OCI-LY7 (cell line): ENCODE measurements at places on chromosomes 11 and 22.

DNA sequence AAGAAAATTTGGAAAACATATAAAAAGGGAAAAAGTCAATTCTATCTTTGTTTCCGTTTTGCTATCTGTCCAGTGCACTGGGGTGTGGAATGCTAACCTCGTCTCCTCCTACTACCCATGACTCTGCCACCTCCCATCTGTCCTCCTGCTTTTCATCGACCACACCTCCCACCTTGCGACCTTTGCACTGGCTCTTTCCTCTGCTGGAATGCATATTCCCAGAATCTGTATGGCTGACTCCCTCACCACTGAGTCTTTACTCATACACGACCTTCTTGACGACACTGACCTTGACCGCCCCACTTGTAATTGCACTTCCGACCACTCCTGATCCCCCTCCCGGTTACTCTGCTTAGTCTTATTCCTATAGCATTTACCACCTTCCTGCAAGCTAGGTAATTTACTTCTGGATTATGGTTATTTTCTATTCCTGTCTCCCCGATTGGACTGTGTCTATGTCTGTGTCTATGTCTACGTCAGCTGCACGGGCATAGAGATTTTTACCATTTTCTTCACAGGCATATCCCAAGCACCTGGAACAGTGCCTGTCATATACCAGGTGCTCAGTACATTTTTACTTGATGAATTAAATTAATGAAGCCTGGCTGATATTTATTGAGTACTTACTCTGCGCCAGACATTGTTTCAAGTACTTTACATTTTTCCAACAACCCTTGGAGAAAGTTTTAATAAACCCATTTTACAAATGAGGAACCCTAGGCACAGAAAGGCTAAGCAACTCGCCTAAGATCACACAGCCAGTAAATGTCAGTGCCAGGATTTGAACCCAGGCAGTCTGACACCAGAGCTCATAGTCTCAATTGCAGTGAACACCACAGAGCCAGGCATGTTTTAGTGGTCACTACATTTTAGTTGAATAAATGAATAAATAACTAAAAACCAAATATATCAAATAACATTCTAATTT is 89.3 kb upstream of the SLC22A12 start:
- no peak for DNase-seq

DNA sequence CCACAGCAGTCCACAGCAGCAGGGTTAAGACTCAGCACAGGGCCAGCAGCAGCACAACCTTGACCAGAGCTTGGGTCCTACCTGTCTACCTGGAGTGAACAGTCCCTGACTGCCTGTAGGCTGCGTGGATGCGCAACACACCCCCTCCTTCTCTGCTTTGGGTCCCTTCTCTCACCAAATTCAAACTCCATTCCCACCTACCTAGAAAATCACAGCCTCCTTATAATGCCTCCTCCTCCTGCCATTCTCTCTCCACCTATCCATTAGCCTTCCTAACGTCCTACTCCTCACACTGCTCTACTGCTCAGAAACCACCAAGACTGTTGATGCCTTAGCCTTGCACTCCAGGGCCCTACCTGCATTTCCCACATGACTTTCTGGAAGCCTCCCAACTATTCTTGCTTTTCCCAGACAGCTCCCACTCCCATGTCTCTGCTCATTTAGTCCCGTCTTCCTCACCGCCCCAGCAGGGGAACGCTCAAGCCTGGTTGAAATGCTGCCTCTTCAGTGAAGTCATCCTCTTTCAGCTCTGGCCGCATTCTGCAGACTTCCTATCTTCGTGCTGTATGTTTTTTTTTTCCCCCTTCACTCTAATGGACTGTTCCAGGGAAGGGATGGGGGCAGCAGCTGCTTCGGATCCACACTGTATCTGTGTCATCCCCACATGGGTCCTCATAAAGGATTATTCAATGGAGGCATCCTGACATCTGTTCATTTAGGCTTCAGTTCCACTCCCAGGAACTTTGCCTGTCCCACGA is 3.3 kb downstream of the IL18BP start:
- no peak for DNase-seq

GRCh38 chr11:16763746-16764145 is 25.3 kb downstream of the C11orf58 start:
- no peak for DNase-seq

- no peak for DNase-seq
These were observed 21.9 kb downstream of the SUN2 start for GRCh38 chr22:38733724-38734381.

DNA sequence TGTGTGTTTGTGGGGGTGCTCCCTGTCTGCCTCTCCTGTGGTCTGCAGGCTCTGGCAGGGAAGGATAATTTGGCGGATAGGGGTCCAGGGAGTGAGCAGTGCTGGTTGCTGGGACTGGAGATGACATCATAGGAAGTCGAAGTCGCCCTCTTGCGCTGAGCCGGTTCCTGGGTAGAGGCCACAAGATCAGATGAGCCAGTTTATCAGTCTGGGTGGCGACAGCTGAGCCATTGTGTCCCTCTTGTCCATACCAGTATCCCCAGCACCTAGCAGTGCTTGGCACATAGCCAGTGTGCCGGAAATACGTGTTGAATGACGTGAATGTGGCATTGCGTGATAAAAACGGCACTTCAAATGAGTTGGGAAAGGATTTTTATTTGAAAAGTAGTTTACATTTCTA is 9.8 kb downstream of the APOL5 start:
- no peak for DNase-seq

GRCh38 chr11:38927993-38928392 is 2330.0 kb upstream of the RAG2 start:
- DNase-seq = no peak

- peak; percentile 61 for DNase-seq
These were observed 113.1 kb upstream of the HSD17B12 start for GRCh38 chr11:43567396-43567975.

GRCh38 chr11:55554169-55554568 is at the start of gene OR4C15:
OR4C15 (plus strand) TSS chr11:55554469; CDS start chr11:55554469, 0 bp downstream.
- DNase-seq = no peak

DNA sequence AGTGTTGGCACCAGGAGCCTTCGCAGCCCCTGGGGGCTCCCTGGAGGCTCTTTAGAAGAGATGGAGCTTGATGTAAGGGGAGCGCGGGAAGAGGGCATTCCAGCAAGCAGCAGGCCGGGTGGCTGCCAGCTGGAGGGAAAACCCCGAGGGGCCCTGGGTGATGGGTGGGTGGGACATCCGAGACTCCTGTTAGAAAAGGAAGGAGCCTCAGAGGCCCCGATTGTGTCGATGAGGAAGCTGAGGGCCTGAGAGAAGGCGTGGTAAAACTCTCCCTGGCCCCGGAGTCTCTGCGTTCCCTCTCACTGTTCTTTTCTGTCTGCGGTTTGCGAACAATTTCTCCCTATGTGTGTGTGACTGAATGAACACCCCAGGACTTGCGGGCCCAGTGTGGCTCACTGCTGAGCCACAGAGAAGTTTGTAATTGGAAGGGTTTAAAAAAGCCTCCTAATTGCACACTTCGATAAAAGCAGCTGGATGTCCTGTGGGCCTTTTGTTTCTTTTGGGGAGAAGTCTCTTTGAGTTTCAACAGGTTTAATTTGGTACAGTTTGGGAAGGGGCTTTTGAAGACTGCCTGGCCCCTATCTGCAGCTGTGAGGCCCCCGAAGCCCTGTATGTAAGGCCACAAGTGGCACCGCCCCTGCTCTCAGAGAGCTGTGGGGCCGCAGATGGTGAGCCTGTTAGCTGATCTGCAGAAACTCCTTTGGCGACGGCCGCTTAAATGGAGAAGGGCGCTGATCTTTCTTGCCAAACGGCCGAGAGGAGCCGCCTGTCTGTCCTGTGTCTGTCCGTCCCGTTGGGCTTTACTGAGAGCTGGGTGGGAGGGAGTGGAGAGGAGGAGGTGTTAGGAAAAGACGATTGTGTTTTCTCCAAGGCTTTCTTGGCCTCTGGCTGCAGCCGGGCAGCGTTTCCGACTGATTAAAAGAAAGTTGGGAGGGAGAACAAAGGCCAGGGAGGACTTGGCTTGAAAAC is 2.0 kb downstream of the FBLN1 start:
- DNase-seq = no peak

DNA sequence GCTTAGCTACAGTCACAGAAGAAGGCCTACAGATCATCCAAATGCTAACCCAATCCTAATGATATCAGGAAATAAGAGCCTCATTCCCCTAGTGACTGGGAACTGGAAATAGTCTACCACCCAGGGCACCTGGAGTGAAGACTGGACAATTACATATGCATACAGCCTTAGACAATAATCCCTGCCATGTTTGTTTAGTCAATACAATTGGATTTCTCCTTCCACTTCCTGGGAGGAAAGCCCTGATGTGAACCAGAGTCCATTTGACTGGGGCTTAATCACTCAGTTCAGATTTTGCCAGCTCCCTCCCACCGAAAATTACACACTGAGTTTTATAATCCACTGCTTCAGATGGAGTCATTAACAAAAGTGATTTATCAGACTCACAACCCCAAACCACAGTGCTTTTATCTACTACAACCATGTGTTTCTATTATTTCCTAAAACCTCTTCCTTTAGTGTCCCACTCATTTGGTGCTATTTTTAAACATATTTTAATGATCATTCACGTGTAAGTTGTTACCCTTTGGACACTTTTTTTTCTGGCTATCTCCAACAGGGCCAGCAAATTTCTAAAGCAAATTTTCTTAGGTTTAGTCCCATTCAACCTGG is 29.9 kb downstream of the CWF19L2 start:
- no peak for DNase-seq

- DNase-seq = no peak
These were observed 24.5 kb downstream of the SMIM38 start for GRCh38 chr11:69180226-69180625.

GRCh38 chr11:99934008-99934407 is 753.1 kb upstream of the ARHGAP42 start:
- no peak for DNase-seq

GRCh38 chr22:21728270-21728669 is 7.3 kb downstream of the YPEL1 start:
- no peak for DNase-seq

GRCh38 chr11:28836285-28837081 is 728.3 kb downstream of the METTL15 start:
- no peak for DNase-seq

GRCh38 chr11:60377401-60378136 is 763 bp upstream of the MS4A7 start:
- DNase-seq = peak; percentile 80

DNA sequence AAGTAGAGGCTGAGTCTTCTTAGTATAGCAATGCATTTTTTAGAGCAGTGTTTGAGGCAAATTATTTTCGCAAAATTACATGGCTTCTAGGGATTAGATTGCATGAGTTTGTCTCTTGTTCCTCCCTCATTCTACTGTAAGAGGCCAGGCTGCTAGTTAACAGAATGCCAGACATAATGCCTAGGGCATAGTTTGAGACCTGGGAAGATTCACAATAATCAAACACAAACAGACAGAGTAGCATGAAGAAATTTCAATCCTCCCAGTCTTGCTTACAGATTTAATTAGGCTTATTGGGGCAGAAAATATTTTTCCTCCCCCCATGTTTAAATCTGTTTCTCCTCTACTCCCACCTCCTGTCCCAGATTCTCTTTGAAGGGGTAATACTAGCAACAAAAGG is 48.3 kb downstream of the ARHGEF12 start:
- DNase-seq = no peak

DNA sequence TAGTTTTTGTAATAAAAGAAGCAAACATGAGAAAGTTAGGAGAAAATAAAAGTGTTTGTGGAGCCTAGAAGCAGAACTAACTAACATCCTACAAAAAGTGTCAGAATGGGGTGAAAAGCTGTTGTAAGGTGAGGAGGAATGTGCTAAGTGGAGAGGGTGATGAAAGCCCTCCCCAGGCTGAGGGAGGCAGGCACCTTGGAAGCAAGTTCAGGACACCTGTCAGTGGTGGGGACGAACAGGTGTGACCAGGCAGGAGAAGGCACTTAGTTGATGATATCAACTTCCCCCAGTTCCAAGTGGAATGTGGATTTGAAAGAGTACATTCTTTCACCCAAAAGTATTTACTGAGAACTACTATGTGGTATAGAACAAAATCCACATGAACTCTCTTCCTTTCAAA is 18.7 kb upstream of the BMAL1 start:
- DNase-seq = no peak

- peak; percentile 48 for DNase-seq
These were observed 644 bp downstream of the YPEL4 start for GRCh38 chr11:57648801-57649735.
